ENCODE measurements at places on chromosomes 2 and 18.

DNA sequence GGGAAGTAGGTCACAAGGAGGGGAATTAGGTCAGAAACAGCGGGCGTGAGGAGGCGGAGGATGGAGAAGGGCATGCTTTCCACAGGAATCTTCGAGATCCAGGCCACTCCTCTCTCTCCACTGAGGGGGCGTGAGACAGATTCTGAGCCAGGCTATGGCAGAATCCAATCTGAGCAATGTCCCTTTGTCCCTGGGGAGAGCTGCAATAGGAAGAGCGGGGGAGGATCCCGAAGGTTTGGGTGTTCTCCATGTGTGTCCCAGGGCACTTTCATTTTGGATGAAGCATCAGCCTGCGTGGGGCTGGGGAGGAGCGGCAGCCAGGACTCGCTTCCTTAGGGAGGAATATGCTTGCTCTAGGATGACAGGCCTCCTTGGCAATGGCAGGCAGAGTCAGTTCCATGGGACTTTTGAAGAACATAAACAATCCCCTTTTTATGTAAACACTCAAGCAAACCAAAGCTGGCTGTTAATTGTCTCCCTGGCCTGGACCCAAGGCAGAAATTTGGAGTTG is 84.0 kb downstream of the LIPG start:
- ATAC-seq = peak; percentile 90

DNA sequence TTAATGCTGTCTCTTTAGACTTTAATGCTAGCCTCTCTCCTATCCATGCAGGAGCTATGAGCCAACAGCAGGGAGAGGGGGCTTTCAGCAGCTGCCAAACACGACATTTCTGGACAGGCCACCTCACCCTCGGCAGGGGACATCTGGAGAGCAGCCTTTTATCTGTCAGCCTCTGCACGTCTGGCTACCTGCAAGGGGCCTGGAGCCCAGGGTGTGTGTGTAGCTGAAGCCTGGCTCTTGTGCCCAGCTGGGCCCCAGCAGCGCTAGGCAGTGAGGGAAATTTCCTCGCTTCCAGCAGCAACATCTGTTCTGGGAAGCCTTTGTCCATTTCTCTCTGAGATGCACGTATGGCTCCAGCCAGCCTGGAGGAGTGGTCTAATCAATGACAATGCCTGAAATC is 728.7 kb upstream of the ID2 start:
- ATAC-seq = no peak

DNA sequence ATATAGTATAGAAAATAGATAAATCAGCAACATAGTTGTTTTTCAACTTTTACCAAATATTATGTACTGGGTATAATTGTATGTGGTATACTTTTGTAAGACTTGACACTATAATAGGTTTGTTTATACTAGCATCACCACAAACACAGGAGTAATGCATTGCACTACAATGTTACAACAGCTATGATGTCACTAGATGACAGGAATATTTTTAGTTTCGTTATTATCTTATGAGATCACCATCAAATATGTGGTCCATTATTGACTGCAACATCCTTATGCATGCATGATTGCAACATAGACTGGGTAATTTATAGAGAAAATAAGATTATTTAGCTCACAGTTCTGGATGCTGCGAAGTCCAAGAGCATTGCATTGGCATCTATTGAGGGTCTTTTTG is 678.4 kb upstream of the ZNF804A start:
- no peak for ATAC-seq

DNA sequence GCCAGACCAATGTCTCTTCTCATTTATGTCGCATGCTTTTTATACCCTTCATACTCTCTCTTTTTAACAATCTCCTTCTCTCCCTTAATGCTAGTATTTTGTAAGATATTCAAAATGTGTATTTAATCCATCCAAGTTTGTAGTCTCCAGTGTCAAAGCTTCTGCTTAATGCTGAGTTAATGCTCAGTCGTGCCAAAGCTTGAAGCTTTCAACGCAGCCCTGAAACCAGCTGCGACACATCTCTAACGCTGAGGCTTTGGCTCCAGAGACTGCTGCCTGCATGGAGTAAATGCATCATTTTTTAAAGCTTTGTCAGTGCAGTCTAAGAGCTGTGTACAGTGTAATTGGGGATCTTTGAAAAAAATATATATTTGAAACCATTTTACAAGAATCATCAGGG is 2108.8 kb upstream of the PIK3C3 start:
- ATAC-seq = peak; percentile 38

- no peak for ATAC-seq
Observed at GRCh38 chr2:117698287-117698686, 116.2 kb upstream of the DDX18 start.

DNA sequence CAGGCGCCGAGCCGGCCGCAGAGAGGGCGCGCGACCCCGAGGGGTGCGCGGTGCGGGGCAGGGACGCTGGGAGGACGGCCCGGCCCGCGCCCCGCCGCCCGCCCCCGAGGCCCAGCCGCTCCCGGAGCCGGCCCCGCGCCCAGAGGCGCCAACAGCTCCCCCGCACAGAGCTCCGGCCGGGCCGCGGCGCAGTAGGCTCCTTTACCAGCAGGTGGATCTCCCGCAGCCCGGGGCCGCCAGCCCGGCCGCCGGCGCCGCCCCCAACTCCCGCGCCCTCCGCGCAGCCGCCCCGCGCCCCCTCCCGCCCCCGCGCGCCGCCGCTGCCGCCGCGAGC is 258 bp downstream of the MGAT4A start:
- ATAC-seq = peak; percentile 75

GRCh38 chr2:23489471-23490322 is 104.7 kb downstream of the KLHL29 start:
- ATAC-seq = no peak

GRCh38 chr18:75477900-75478299 is 50.4 kb upstream of the SMIM21 start:
- ATAC-seq = no peak

GRCh38 chr2:237704501-237705434 is 77.4 kb downstream of the LRRFIP1 start:
- no peak for ATAC-seq

- no peak for ATAC-seq
Observed at GRCh38 chr2:241795021-241795999, 13.7 kb upstream of the NEU4 start.

GRCh38 chr18:55407774-55408535 is 180.0 kb downstream of the TCF4 start:
- ATAC-seq = no peak

- ATAC-seq = no peak
Observed at GRCh38 chr18:7116001-7116730, 1.4 kb downstream of the LAMA1 start.

GRCh38 chr2:72139471-72139873 is 8.2 kb downstream of the CYP26B1 start:
- ATAC-seq = no peak

GRCh38 chr2:70978341-70979179 is at the start of gene ANKRD53:
ANKRD53 (plus strand) TSS chr2:70978630; CDS start chr2:70978646, 16 bp downstream.
- ATAC-seq = peak; percentile 66

GRCh38 chr2:71715951-71716696 is 262.8 kb downstream of the DYSF start:
- ATAC-seq = no peak

GRCh38 chr2:27370816-27371620 is 602 bp downstream of the SNX17 start:
- peak; percentile 26 for ATAC-seq

- no peak for ATAC-seq
Observed at GRCh38 chr2:122148128-122148767, 392.8 kb downstream of the TSN start.

GRCh38 chr18:78713069-78713468 is 266.5 kb upstream of the SALL3 start:
- no peak for ATAC-seq

- no peak for ATAC-seq
Observed at GRCh38 chr2:28367667-28368356, 24.8 kb upstream of the FOSL2 start.

GRCh38 chr2:74100254-74101216 is 47.2 kb downstream of the BOLA3 start:
- ATAC-seq = no peak

DNA sequence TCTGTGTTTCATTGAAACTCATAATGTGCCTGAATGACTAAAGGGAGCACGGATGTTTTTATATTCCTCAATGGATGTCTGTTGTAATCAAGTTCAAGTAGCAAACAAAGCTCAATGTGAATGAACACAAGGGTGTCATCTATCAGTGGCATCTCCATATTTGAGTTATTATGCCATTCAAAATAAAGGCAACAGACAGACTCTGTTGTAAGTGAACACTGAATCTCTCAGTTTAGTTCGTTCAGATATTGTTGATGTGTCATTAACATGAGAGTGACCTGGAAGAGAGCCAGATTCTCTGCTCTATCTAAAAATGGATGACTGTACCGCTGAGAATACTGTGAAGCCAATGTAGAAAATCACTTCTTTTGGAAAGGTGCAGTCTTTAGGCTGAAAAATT is 118.7 kb downstream of the NUP35 start:
- ATAC-seq = no peak

- ATAC-seq = no peak
Observed at GRCh38 chr18:5500158-5500939, 43.4 kb downstream of the EPB41L3 start.

DNA sequence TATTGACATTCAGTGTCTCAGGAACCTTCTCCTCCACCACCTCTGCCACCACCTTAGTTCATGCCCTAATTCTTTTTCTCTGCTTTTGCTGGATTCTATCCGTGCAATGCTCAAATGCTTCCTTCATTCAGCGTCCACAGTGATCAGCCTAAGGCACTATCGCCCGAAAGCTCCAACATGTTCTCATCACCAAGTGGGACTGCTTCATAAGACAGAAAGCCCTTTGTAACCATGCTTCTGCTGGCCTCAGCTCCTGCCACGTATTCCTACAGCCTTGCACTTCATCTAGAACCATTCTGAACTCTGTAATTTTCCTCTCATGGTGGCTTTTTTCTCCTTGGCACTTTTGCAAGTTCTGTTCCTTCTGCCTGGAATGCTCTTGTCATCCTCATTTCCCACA is 222.9 kb downstream of the HNMT start:
- ATAC-seq = no peak

GRCh38 chr2:232291343-232291742 is 87.2 kb upstream of the ALPP start:
- no peak for ATAC-seq

Data from gastroesophageal sphincter (tissue), 4 donors.